ENCODE measurements at places on chromosomes 1 and 21.
A peak's percentile ranks its signal among the peaks of the same experiment; 100 is the strongest.

- DNase-seq: peak; percentile 77
These were observed 1.9 kb downstream of the LY9 start for GRCh38 chr1:160797861-160798273.

GRCh38 chr1:111142356-111142975, 2.4 kb downstream of the CEPT1 start:
- no peak for DNase-seq

DNA sequence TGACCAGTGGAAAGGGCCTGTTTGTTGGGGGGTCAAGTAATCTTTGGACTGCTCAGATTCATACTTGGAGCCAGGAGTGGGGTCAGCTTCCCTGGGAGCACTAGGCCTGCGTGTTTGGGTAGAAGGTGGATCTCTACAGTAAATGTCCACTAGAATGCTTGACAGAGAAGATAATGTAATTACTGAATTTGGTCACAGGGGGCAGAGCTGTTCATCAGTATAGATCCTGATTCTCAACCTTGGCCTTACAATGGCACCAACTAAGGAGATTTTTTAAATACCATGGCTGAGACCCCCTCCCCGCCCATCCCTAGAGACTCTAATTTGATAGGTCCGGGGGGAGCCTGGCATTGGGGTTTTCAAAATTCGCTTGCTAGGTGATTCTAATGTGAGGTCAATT, 217.5 kb upstream of the PLXNA2 start:
- no peak for DNase-seq

DNA sequence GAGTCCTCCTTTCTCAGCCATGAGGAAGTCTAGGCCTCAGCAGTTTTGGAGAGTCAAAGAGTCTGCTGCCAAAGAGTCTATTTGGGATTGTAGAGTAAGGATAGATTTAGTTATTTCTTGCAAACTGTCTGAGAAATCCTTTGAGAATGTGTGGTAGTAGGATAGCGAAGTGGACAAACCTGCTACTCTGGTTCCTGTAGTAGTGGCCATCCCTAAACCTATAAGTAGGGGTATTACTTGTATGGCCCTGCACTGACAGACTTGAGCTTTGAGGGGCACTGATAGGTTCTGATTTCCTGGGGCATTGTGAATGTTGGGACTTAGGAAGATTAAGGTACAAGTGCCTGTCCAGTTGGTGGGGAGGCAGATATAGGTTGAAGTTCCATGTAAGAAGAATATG, 115.9 kb upstream of the SGIP1 start:
- DNase-seq: no peak

DNA sequence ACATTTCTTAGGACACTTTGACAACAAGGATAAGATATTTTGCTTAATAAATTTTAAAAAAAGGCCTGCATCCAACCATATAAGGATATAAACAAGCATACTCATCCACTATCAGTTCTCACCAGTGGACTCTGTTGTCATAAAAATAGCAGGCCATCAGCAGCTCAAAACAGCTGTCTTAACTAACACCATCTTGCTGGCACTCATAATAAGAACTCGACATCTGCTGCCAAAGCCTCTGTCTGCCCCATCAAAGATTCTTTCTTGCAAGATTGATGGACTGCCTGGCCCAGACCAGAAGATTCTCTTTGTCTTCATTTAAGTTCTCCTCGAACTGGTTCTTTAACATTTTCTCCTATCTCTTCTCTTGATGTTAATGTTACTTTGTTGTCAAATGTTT, 10.1 kb downstream of the JMJD4 start:
- no peak for DNase-seq

- DNase-seq: no peak
These were observed 12.2 kb downstream of the EVA1C start for GRCh38 chr21:32424674-32425073.

DNA sequence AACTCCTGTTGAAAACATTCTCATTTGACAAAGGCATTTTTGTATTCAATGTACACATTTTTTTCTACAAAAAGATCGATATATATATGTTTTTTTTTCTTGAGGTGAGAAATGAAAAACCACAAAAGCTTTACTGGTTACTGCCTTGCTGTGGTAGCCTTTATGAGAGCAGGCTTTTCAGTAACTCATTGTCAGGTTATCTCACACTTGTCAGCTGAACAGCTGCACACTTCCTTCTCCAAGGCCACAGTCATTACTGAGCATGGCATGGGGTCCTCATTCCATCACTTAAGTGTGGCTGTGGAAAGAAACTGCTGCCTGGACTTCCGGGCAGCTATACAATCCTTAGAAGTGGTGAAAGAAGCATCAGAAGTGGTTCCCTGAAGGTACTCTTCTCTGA, 169.3 kb upstream of the ZP4 start:
- no peak for DNase-seq

DNA sequence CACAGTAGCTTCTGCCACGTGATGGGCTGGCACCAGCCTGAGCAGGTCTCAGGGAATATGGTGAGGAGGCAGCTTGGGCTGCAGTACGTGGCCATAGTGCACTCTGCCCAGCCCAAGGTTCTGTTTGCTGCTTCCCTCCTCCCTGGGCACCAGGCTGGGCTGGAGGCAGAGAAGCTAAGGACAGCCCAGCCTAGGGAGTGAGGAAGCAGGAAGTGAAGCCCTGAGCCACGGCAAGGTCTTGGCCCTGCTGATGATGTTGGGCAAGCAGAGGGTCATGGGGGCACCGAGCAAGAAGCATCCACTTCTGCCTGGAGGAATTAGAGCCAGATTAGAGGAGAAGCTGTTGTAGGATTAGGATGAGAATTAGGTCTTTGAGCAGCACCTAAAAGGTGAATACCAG, 326.7 kb upstream of the VAMP3 start:
- DNase-seq: no peak

DNA sequence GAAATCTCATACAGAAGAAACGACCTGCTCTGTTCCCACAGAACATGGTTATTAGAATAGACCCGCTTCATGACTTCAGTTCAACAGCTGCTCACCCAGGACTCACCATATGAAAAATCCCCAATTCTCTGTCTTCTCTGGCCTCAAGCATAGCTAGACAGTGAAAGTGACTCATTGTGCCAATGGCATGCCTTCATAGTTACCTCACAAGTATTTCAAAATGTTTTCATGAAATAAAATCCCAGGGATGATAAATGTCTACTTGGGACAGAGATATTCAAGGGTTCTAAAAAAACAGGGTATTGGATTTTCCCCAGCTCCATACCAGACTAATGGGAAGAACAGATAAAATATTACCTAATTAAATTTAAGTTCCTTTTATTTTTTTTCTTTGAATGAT, 82.3 kb downstream of the NOTCH2 start:
- peak; percentile 23 for DNase-seq

DNA sequence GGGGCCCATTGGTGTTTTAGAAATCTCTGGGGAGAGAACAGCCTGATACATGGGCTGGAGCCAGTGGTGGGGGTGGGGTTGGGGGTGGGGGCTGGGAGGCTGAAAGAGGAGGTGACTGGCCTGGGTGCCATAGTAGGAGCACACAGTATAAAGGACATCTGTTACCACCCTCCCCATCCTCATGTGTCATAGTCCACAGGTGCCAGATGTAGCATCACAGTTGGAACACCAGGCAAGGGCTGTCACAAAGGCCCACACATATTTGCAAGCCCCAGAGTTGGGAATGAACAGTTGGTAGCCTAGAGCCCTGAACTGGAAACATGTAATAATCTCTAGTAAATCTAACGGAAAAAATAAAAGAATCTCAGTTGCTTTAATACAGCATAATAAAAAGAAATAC, 55.1 kb upstream of the CR2 start:
- DNase-seq: no peak

- no peak for DNase-seq
These were observed 76.7 kb downstream of the USH2A start for GRCh38 chr1:216346526-216346925.

- DNase-seq: no peak
These were observed 90.7 kb downstream of the MT1HL1 start for GRCh38 chr1:236913371-236914037.

DNA sequence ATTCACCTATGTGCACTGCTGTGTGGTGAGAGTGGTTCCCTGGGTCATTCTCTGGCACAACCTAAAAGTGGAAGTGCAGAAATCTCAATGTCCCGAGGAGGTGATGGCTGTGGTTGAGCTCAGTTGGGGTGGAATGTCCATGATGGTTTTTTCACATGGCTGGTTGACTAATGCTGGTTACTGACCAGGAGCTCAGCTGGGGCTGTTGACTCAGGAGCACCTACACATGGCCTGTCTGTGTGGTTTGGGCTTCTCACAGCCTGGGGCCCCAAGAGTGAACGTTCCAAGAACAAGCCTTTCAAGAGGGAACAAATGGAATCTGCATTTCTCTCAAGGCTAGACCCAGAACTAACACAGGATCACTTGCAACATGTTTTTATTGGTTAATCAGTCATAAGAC, 6.4 kb upstream of the KANK4 start:
- DNase-seq: no peak

DNA sequence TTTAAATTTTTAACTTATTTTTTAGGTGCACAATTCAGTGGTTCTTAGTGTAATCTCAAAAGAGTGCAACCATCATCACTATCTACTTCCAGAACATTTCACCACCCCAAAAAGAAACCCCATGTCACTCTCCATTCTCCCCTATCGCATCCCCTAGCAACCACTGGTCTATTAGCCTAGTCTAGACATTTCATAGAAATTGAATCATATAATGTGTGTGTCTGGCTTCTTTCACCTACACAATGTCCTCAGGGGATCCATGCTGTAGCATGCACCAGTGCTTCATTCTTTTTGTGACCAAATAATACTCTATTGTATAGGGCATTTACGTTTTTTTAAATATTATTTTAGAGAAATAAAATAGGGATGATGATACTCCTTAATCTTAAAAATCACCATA, 64.7 kb downstream of the JAK1 start:
- DNase-seq: no peak

DNA sequence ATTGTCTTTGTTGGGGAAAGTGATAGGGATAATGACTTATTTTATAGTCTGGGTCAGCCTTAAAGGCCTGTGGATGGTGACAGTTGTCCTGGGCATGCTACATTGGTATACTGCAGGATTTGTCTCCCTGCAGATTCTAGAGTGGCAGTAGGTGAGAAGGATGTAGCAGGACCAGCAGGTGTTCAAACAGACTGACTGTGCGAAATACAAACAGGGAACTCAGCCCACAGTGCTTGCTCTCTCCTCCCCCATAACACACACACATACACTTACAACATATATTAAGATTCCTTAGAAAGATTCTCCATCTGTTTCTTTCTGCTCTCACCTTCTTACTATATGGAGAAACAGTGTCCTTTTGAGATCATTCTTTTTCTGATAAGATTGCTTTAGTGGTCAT, 6.9 kb downstream of the PDE4B start:
- DNase-seq: no peak

GRCh38 chr1:42973286-42973685, 14.6 kb upstream of the SLC2A1 start:
- DNase-seq: no peak

- DNase-seq: no peak
These were observed 30.5 kb upstream of the NTNG1 start for GRCh38 chr1:107110326-107110725.

DNA sequence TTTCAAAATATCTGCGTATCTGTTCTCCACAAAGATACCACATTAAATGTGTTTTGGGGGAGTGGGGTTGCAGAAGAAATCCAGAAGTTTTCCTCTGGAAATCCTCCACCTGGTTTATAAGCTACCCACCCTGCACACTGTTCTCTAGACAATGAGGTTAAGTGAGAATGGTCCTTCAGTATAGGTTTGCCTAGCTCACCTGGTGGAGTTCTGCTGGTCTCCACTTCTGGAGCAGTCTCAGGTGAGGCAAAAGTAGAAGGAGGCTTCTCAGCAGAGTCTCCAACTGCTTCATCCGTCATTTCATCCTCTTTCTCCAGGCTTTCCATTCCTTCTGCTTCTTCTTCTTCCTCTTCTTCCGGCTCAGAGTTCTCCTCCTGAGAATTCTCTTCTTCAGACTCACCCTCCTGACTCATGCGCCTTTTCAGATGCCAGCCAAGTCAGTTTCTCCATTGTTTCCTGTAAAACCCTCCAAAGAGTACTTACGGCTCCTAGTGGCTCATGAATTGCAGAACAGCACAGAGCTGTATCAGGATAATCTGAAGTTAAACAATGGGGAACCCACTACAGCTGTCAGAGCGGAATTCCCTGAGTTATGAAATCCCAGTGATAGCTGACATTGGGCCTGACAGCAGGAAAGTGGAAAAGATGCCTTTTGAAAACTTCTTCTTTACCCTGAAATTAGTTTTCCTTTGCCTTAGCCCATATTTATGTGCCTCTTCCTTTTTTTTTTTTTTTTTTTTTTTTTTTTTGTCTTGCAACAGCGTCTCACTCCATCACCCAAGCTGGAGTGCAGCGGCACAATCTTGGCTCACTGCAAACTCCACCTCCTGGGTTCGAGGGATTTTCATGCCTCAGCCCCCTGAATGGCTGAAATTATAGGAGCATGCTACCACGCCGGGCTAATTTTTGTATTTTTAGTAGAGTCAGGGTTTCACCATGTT, 38.5 kb downstream of the MSTO1 start:
- no peak for DNase-seq

DNA sequence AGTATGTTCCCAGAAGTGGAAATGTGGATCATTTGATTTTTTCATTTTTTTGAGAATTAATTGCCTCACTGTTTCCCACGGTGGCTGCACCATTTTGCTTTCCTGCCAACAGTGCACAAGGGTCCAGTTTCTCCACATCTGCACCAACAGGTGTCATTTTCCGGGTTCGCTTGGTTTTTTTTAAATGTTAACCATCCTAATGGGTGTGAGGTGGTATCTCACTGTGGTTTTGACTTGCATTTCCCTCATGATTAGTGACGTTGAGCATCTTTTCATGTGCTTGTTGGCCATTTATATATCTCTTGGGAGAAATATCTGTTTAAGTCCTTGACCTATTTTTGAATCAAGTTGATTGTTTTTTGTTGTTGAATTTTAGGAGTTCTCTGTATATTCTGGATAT, 3.0 kb downstream of the COL6A2 start:
- no peak for DNase-seq

- no peak for DNase-seq
These were observed 162.4 kb downstream of the PDE4B start for GRCh38 chr1:65955071-65955470.

- DNase-seq: no peak
These were observed 205.0 kb downstream of the HMCN1 start for GRCh38 chr1:185939142-185939541.

GRCh38 chr1:225424562-225425200, 3.2 kb downstream of the LBR start:
- DNase-seq: no peak

DNA sequence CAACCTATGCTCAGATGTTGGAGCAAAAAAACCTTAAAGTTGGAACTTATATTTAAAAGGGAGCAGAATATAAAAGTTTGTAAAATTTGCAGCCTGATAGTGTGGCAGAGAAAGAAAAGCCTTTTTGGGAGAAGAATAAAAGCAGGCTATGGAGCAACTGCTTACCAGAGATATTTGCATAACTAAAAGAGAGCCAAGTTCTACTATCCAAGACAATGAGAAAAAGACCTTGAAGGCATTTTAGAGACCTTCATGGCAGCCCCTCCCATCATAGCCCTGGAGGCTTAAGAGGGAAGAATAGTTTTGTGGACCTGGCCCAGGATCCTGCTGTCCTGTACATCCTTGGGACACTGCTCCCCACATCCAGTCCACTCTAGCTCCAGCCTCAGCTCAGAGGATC, 312.5 kb upstream of the ZRANB2 start:
- no peak for DNase-seq
